ENCODE measurements at places on chromosomes 13 and 19.

GRCh38 chr13:63167699-63168337 is 1752.2 kb upstream of the PCDH20 start:
- DNase-seq = no peak

DNA sequence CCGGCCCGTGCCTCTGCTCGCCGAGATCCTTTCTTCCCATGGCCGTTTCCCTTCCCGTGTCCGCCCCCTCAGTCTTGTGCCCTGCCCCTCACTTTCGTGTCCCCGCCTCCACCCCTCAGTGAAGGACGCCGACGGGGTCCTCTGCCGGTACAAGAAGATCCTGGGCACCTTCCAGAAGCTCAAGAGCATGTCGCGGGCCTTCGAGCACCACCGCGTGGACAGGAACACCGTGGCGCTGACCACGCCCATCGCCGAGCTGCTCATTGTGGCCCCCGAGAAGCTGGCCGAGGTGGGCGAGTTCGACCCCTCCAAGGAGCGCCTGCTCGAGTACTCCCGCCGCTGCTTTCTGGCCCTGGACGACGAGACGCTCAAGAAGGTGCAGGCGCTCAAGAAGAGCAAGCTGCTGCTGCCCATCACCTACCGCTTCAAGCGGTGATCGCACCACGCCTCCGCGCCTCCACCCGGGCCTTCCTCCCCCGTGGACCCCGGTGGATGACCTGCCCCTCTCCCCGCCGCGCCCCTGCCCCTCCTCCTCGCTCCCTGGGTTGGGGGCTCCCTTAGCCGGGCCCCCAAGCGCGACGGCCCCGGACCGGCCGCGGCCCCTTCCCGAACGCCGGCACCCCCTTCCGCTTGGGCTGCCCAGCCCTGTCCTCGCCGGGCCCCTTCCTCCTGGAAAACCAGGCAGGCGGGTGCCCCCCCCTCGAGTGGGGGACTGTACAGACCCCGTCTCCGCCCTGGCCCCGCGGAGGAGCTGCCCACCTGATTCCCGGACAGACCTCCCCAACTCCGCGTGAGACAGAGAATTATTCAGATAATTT is 2.3 kb upstream of the U2AF2 start:
- no peak for DNase-seq

GRCh38 chr13:47216176-47216822 is 319.4 kb upstream of the HTR2A start:
- DNase-seq = peak; percentile 13

DNA sequence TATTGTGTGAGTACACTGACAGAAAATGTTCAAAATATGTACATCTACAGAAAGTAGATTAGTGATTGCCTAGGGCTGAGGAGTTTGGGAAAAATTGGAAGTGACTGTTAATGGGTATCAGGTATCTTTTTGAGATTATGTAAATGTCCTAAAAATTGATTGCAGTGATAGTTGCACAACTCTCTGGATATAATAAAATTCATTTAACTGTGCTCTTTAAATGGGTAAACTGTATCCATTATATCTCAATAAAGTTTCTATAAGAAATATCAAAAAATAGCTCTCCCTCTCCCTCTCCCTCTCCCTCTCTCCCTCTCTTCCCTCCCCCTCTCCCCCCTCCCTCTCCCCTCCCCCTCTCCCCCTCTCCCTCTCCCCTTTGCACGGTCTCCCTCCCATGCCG is 9.4 kb upstream of the ZNF227 start:
- DNase-seq = no peak

DNA sequence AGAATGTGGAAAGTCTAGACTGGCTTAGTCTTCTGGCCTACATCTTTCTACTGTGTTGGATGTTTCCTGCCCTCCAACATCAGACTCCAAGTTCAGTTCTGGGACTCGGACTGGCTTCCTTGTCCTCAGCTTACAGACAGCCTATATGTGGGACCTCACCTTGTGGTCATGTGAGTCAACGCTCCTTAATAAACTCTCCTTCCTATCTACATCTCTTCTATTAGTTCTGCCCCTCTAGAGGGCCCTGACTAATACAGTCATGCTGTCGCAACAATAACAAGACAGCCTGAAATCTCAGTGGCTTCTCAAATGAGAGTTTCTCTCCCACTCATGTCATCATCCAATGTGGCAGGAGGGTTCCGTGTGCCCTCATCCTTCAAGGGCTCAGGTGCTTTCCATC is 347.8 kb downstream of the MZT1 start:
- DNase-seq = no peak

DNA sequence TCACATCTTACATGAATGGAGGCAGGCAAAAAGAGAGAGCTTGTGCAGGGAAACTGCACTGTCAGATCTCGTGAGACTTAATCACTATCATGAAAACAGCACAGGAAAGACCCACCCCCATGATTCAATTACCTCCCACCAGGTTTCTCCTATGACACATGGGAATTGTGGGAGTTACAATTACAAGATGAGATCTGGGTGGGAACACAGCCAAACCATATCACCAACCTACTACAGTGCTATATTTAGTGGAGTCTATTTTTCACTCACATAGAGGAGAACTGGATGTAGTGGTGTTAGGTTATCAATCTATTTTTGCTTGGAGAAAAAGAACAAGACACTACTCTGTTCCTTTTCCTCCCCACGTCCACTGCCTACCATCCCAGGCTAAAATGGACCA is 276.6 kb downstream of the KCTD12 start:
- DNase-seq = no peak

GRCh38 chr19:33814181-33815165 is 17.8 kb downstream of the KCTD15 start:
- DNase-seq = no peak

GRCh38 chr13:90272356-90272755 is 1075.1 kb upstream of the MIR17HG start:
- DNase-seq = peak; percentile 59

DNA sequence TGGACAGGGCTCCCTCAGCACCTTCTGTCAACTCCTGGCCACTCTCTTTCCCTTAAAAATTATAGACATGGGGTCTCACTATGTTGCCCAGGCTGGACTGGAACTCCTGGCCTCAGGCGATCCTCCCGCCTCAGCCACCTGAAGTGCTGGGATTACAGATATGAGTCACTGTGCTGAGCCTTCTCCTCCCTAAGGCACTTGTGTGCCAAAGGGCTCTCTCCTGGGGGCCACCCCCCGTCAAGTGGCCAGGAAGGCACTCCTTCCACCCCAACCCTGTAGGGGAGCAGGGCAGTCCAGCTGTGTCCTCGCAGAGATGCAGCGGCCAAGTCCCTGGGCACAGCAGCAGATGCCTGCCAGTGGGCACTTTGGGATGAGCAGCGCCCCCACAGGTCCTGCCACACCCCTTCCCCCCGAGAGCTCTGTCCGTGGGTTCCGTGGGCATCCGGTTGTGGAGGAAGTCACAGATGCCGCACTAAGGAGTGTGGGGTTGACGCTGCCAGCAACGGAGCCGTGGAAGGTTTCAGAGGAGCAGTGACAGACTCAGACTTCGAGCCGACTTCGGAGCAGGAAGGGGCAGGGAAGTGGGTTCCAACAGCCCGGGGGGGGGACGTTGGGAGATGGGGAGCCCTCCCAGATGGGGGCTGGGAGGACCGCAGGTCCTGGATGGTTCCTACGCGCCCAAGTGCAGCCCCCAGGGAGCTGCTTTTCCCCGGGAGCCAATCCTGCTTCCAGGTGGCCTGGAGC is 3.3 kb upstream of the UQCR11 start:
- DNase-seq = no peak

Data from epithelial cell of proximal tubule (primary cell).